Pancreas (tissue), 10 donors: ENCODE measurements at places on chromosomes 1 and 21. TPM values are rescaled to one million over a fixed set of nuclear protein-coding genes. Genes with fewer than 3 reads are reported as not detected.

DNA sequence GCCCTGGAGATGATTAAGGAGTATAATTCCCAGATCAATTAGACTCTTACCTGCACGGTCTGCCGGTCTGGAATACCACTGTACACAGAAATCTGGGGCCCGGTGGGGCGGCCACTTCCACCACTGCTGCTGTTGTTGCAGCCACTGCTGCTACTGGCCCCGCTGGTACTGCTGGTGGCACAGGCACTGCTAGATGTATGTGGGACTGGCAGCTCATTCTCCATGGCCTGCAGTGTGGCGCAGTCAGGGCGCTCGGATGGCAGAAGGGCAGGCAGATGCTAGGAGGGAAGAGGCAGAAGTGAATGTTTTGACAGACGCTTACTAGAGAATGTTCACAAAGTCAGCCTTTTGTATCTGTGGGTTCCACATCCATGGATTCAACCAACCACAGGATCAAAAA, 54.4 kb upstream of the A3GALT2 start:
- peaks cover 7% of the 10 kb centered on the region for H3K36me3 ChIP-seq
- no peaks in the 10 kb centered on the region for H3K27me3 ChIP-seq
- no peak overlapping the region for H3K4me3 ChIP-seq

DNA sequence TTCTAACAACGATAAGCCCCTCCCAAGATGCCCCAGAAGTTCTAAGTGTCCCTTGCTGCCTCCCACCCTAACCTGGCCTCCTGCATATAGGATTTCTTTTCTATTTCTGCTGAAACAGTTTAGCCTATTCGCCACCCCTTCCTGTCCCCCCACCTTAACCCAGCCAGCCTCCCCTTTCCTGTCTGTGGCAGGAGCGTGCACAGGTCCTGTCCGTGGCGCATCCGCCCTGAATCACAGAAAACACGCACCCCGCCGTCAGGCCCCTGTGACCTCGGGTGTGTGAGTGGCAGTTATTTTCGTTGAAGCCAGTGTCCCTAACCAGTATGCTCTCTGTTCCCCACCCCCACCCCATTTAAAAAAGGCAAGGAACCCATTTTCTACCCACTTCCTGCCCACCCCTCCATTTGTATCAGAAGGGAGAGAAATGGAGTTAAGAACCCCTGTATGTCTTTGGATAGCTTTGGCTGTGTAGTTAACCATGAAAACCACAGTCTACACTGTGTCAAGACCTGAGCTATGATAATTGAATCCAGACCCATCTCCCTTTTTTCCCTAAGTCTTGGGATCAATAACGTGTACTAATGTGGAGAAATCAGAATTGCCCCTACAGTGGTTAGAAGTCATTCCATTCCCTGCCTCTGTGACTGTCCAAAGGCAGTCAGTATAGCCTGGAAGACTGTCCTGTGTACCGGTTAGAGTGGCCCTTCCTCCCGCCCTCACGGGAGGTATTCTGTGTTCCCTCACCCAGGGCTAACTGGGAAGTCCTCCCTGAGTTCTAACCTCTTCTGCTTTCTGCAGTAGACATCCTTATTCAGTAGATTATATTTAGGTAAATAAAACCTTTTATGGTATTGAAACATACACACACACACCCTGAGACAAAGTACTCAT, 1.8 kb downstream of the PLEKHO1 start:
- H3K27me3 ChIP-seq: no peaks in the 10 kb centered on the region
- H3K4me3 ChIP-seq: peak overlapping the region; percentile 43
- H3K27ac ChIP-seq: peak overlapping the region; percentile 62
- no peak for DNase-seq
- H3K4me1 ChIP-seq: no peaks in the 10 kb centered on the region

DNA sequence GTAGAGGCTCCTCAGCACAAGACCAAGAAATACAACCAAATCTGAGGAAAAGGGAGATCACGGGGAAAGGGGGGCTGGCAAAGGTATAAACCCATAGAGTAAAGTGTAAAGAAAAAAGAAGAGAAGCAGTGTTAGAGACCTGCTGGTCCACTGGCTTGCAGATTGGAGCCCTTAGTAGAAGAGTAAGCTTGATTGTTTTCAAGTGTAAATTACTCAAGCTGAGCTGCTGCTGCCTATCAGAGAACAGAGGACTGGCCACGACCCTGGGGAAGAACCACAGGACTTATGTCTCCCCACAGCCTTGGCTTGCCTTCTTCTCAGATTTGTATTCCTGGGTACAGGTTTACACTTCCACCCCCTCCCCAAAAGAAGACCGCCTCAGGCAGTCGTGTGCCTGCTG, 294.2 kb downstream of the LMX1A start:
- H3K27me3 ChIP-seq: no peaks in the 10 kb centered on the region
- H3K4me1 ChIP-seq: no peaks in the 10 kb centered on the region
- H3K4me3 ChIP-seq: no peak overlapping the region
- no peak overlapping the region for H3K27ac ChIP-seq
- DNase-seq: no peak

DNA sequence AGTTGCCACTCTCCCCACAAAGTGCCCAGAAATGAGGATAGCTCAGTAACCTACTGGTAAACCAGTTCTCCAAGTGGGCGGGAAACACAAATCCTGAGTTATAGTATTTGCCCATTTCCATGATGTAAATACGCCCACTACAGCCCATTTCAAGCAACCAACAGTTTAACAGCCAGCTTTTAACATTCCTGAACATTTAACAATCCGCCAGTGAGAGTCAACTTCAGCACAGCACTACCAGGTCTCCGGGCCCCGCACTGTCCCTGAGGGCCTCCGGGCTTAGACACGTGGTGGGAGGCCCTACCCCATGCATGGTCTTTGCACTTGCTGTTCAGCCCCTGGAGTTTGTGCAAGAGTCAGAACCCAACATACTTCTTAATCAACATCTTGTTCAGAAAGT, 132.0 kb upstream of the CTTNBP2NL start:
- H3K27ac ChIP-seq: no peak overlapping the region
- no peak overlapping the region for H3K4me3 ChIP-seq
- H3K4me1 ChIP-seq: no peaks in the 10 kb centered on the region
- no peak for DNase-seq
- no peaks in the 10 kb centered on the region for H3K36me3 ChIP-seq

- H3K4me3 ChIP-seq: peak overlapping the region; percentile 80
- no peaks in the 10 kb centered on the region for H3K27me3 ChIP-seq
- no peaks in the 10 kb centered on the region for H3K36me3 ChIP-seq
- no peak overlapping the region for H3K27ac ChIP-seq
- no peak for DNase-seq
- H3K4me1 ChIP-seq: peaks cover 60% of the 10 kb centered on the region
Observed at GRCh38 chr1:114755006-114755931, 2.5 kb downstream of the CSDE1 start.

GRCh38 chr1:53771648-53772047, 32.7 kb upstream of the GLIS1 start:
- no peak overlapping the region for H3K27ac ChIP-seq
- H3K4me3 ChIP-seq: no peak overlapping the region
- H3K27me3 ChIP-seq: no peaks in the 10 kb centered on the region

DNA sequence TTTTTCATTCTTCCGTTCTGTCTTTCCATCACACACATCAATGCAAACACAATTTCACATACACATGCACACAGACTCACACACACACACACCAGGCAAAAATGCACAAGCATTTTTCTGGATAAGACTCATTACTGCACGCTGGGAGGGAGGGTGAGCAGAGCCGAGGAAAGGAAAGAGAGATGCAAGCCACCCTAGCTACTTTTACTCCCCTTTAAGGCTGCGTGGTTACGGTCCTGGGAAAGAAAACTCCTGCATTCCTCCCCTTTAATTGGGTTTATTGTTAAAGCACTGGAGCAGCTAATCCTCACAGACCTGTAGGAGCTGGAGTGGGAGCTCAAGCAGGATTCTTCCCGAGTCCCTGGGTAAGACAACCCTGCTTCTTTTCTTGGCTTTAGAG, at the start of gene CAMK1G:
Gene CAMK1G (plus strand): TSS at position 307 of the 400 bp plus-strand sequence. CDS start 11,270 bp downstream, outside the sequence.
- no peak within 1 kb of the TSS for H3K27ac ChIP-seq
- no peaks in the 10 kb centered on the region for H3K27me3 ChIP-seq
- no peaks in the 10 kb centered on the region for H3K36me3 ChIP-seq
- DNase-seq: no peak
- H3K4me3 ChIP-seq: no peak within 1 kb of the TSS
- no peaks in the 10 kb centered on the region for H3K4me1 ChIP-seq

GRCh38 chr21:34843562-34843961, 174.8 kb downstream of the CLIC6 start:
- no peak overlapping the region for H3K4me3 ChIP-seq
- no peaks in the 10 kb centered on the region for H3K36me3 ChIP-seq
- H3K27ac ChIP-seq: no peak overlapping the region
- H3K27me3 ChIP-seq: no peaks in the 10 kb centered on the region
- peaks cover 16% of the 10 kb centered on the region for H3K4me1 ChIP-seq

GRCh38 chr1:55007625-55008024, 8.9 kb downstream of the BSND start:
- no peaks in the 10 kb centered on the region for H3K36me3 ChIP-seq
- no peaks in the 10 kb centered on the region for H3K27me3 ChIP-seq
- no peak overlapping the region for H3K27ac ChIP-seq
- no peaks in the 10 kb centered on the region for H3K4me1 ChIP-seq
- DNase-seq: no peak
- H3K4me3 ChIP-seq: no peak overlapping the region

DNA sequence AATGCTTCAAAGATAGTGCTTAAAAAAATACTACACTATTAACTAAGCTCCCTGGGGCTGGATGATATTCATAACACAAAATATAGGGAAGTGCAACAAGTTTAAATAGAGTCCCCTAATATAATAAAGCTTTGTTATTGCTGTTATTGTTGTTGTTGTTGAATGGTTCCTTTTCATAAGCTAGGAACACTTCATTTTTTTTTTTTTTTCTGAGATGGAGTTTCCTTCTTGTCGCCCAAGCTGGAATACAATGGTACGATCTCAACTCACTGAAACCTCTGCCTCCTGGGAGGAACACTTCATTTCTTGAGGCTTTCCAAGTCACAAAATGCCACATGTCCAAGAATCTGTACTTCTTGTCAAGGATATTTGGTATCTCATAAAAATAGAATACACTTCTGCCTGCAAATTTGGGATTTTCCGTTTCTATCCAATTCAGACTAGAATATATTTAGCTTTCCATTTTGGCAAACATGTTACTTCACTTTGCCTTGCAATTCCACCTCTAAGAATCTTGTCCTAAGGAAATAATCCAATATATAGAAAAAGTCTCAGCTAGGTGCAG, 21.1 kb downstream of the WDR47 start:
- no peak for DNase-seq
- H3K4me1 ChIP-seq: no peaks in the 10 kb centered on the region
- no peak overlapping the region for H3K27ac ChIP-seq
- H3K4me3 ChIP-seq: no peak overlapping the region
- H3K27me3 ChIP-seq: no peaks in the 10 kb centered on the region

DNA sequence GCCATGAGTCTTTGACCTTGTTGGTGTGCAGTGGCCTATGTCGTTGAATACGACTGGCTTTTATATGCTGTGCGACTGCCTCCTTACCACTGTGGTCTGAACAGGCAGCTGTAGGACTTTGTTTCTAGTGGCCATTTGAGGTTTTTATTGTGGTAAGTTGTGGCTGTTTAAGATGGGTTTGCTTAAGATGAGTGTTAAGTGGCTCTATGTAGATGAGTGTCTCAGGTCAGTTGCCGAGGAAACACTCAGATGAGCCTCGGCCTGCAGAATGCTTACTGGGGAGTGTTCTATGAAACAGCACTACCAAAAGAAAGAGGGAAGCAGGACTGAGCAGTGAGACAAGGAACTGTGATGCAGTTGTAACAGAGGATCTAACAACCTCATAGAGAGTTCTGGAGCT, 14.9 kb upstream of the CD1C start:
- H3K4me1 ChIP-seq: no peaks in the 10 kb centered on the region
- H3K27ac ChIP-seq: no peak overlapping the region
- no peak overlapping the region for H3K4me3 ChIP-seq
- DNase-seq: no peak

DNA sequence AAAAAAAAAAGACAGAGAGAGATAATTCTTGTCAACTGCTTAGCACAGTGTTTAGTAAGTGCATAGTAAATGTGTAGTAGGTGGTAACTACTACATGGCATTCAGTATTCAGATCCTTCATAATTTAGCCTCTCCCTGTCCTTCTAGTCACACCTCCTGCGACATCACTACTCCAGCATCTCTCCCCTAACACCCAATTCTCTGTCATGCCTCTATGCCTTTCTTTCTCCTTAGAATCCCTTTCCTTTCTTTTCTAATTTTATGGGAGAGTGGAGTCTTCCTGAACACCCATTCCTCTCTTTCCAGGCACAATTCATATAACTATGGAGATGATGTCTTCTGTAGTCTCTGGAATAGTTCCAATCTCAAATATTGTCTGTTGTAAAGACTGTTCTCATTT, 3.9 kb upstream of the VPS72 start:
- no peak overlapping the region for H3K27ac ChIP-seq
- H3K27me3 ChIP-seq: no peaks in the 10 kb centered on the region
- no peaks in the 10 kb centered on the region for H3K36me3 ChIP-seq
- peaks cover 5% of the 10 kb centered on the region for H3K4me1 ChIP-seq

DNA sequence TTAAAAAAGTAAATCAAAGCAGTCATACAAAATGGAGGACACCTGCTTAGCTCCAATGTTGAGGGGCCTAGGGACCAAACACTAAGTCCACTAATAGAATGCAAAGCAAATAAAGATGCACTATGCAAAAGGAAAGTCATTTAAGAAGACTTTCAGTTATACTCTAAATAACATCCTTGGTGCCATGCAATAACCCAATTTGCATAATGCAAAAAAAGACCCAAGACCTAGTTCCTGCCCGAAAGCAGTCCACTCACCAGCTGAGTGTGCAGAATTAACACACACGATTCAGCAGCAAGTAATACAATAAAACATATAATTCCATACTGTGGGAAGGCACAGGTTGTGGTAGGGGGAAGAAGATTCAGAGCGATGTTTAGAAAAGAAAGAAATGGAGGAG, 101.8 kb downstream of the TGFBR3 start:
- no peaks in the 10 kb centered on the region for H3K27me3 ChIP-seq
- DNase-seq: no peak
- no peak overlapping the region for H3K27ac ChIP-seq
- no peak overlapping the region for H3K4me3 ChIP-seq
- H3K36me3 ChIP-seq: no peaks in the 10 kb centered on the region
- peaks cover 24% of the 10 kb centered on the region for H3K4me1 ChIP-seq

GRCh38 chr1:41238311-41238988, 3.7 kb downstream of the SCMH1 start:
- no peak overlapping the region for H3K27ac ChIP-seq
- H3K27me3 ChIP-seq: no peaks in the 10 kb centered on the region
- H3K4me1 ChIP-seq: peaks cover 43% of the 10 kb centered on the region
- DNase-seq: no peak
- H3K4me3 ChIP-seq: no peak overlapping the region

GRCh38 chr1:201656311-201657032, 117.5 kb downstream of the NAV1 start:
- peaks cover 6% of the 10 kb centered on the region for H3K4me1 ChIP-seq
- H3K4me3 ChIP-seq: no peak overlapping the region
- no peaks in the 10 kb centered on the region for H3K36me3 ChIP-seq
- no peak for DNase-seq
- H3K27ac ChIP-seq: no peak overlapping the region

DNA sequence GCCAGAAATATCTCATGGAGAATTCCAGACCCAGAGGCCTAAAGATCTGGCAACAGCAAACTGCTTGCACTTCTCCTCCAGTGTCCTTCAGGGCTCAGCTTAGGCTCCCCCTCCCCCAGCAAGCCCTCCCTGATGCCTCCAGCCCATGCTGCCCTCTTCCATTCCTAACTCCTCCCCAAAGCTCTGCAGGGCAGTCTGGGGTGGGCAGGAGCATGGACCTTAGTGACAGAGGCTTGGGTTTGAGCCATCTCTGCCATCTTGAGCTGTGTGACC, 436.8 kb downstream of the PTPRU start:
- H3K4me3 ChIP-seq: no peak overlapping the region
- no peak overlapping the region for H3K27ac ChIP-seq
- no peaks in the 10 kb centered on the region for H3K27me3 ChIP-seq
- H3K36me3 ChIP-seq: no peaks in the 10 kb centered on the region
- DNase-seq: no peak

The IFI44L gene
- 0.38 TPM for total RNA-seq

The NUDT4B gene
- 0.61 TPM for total RNA-seq

The PTPN14 gene
- 7.1 TPM for total RNA-seq
